ENCODE measurements at places on chromosomes 16 and 17.

- DNase-seq, result no peak
Measured at GRCh38 chr17:57572062-57572461, 173.0 kb downstream of the CCDC182 start.

GRCh38 chr16:79788949-79789348, 188.4 kb upstream of the MAF start:
- no peak for DNase-seq

- DNase-seq, result no peak
Measured at GRCh38 chr16:59950431-59950830, 1216.3 kb upstream of the GOT2 start.

DNA sequence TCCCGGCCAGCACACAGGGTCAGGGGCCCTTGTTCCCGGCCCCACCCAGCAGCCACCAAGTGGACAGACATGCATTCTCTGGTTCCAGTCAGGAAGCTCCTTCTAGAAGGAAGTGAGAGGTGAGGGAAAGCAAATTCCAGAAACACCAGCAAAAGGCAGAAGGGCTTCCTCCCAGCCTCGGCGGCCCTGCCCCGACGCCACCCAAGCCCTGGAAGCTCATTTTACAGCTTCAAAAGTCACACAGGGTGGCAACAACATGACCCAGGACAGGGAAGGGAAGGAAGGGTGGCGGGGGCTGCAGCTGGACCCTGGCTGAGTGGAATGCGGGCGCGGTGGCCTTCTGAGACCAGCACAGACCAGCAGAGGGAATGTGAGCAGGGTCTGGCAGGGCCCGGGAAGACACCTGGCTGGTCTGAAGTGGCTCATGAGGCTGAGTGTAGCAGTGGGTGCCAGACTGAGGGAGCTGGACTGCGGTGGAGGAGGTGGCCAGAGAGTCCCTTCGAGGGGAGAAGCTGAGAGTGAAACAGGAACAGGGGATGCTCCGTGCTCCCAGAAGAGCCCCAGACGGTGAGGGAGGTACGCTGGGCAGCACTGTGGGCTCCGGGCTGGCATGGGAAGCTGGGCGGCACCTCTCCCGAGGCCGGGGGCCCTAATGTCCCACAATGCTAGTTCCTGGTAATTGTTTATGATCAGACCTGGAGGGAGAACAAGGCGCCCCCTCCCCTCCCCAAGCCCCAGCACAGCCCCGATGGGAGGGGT, 1.9 kb upstream of the UNC13D start:
- DNase-seq, result no peak

GRCh38 chr16:81902025-81902424, 109.2 kb downstream of the SDR42E1 start:
- DNase-seq, result no peak

GRCh38 chr17:11840831-11841230, 156.4 kb downstream of the ZNF18 start:
- DNase-seq, result no peak

- DNase-seq, result no peak
Measured at GRCh38 chr16:73062001-73062616, 14.2 kb upstream of the ZFHX3 start.

- no peak for DNase-seq
Measured at GRCh38 chr17:5705876-5706576, 121.7 kb upstream of the NLRP1 start.

GRCh38 chr16:78362524-78363135, 263.2 kb downstream of the WWOX start:
- no peak for DNase-seq

- DNase-seq, result no peak
Measured at GRCh38 chr17:82388223-82388921, 16.8 kb downstream of the UTS2R start.

DNA sequence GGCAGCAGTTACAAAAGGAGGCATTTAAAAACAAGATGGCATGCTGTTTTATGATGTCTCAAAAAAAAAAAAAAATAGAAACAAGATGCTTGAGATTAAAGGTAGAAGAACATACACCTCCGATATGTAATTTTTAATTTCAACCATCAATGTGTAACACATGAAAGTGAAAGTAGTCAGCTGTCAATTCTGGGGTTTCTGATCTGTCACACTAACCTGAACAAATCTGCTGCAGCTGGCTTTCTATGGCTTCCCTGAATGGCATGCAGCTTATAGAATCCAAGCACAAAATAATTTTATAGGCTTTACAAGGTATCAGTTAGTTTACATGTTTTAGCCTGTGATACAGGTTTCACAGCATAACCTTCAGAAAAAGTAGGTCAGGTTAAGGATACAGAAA, 13.5 kb downstream of the GLYR1 start:
- no peak for DNase-seq

DNA sequence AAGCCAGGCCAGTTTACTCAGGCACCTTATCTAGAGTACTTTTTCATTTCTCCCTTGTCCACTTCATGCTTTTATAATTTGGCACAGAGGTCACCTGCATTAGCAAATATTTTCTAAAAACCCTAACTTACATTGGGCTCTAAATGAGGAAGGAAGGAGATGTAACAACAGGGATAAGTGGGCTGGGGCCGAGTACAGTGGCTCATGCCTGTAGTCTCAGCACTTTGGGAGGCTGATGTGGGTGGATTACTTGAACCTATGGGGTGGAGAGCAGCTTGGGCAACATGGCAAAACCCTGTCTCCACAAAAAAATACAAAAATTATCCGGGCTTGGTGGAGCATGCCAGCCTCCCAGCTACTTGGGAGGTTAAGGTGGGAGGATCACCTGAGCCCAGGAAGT, 55.9 kb downstream of the TMEM100 start:
- no peak for DNase-seq

- DNase-seq, result peak; percentile 15
Measured at GRCh38 chr16:23597003-23597756, 1.1 kb upstream of the NDUFAB1 start.

- DNase-seq, result no peak
Measured at GRCh38 chr16:22198547-22199293, 7.4 kb upstream of the EEF2K start.

GRCh38 chr16:54594601-54595391, 308.2 kb upstream of the IRX3 start:
- DNase-seq, result no peak

- no peak for DNase-seq
Measured at GRCh38 chr17:8310601-8311123, 621 bp downstream of the ARHGEF15 start.

DNA sequence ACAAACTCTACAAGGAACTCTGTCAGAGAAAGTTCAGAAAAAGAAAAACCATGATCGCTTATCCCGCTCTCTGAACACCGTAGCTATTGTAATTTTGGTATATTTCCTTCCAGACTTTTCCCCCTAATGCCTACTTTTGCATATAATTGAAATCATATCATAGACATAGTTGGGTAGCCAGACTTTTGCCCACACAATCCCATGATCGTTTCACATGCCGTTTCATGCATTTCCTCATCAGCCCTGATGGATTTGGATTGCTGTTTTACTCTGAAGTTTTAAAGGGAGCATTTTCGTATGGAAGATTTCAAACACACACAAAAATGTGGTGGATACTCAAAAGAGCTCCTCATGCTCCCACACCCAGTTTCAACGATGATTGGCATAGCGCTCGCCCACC, 31.3 kb downstream of the COX4I1 start:
- DNase-seq, result no peak

DNA sequence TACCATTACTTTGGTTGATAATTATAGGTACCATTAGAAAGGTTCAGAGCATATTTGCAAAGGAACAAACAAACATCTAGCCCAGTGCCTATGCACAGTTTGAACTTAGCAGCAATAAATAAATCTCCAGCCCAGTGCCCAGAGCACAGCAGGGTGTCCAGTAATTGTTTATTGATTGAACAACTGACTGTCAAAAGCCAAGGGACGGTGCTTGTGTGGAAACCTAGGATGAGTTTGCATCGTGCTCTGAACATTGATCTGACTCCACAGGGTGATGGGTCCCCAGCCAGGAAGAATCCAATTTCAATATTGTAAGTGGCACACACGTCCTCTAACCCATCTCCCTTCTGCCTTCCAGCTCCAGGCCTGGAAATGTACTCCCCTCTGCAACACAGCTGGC, 625.5 kb upstream of the C16orf82 start:
- DNase-seq, result no peak

DNA sequence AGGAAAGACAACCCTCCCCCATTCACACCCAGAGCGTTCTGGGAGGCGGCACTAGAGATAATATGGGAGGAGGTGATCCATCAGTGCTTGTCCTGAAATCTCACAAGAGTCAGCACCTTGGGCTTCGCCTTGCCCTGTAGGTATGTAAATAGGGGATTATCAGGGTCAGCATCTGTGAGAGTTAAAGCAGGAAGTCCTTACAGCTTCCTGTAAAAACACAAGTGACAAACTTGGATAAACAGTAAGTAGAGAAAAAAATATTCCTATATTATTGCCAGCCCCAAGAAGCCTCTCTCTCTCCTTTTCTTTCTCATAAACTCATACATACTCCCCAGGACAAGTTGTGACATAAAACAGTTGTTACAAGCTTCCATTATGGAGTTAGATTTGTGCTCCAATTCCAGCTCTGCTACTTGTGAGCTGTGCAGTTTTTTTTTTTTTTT, 187.7 kb downstream of the MAF start:
- no peak for DNase-seq

DNA sequence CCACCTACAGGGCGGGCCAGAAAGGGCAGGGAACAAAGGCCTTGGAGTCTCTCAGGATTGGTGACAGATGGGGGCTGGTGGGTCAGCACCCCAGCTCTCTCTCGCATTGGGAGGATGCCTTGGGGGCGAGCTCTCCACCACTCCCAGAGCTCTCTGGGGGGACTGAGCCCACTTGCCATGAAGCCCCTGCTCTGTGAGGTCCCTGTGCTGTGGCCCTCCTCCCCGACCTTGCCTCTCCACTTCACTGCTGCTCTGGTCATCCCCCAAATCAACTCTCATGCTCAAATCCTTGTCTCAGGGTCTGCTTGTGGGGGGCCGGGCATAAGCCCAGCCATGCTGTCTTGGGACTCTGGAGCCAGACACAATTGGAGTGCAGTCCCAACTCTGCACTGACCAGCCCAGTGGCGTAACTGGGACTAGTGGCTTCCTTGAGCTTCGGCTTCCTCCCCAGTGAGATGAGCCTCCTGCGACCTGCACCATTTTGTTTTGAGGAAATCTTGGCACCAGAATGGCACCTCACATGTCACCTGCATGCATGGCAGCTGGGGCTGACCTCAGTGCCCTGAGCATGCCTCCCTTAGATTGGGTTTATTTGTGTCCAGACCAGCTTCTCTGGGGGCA, 184.5 kb downstream of the IRF8 start:
- DNase-seq, result no peak

DNA sequence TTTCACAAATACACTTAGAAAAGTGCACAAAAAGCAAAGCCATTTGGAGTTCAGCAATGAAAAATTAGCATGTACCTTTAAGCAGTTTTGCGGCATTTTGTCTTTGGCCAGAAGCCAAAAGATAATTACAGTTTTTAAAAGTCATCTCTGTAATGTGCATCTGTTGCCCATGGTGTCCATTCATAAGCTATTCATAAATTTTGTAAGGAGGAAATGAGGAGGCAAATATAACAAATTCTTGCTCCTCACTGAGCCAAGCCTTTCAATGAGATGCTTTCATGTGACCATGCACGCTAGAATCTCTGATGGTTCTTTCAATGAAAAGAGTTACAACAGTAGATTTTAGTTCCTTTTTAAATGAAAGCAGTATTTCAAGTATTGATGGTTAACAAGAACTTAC, 247.1 kb upstream of the MON1B start:
- DNase-seq, result no peak

DNA sequence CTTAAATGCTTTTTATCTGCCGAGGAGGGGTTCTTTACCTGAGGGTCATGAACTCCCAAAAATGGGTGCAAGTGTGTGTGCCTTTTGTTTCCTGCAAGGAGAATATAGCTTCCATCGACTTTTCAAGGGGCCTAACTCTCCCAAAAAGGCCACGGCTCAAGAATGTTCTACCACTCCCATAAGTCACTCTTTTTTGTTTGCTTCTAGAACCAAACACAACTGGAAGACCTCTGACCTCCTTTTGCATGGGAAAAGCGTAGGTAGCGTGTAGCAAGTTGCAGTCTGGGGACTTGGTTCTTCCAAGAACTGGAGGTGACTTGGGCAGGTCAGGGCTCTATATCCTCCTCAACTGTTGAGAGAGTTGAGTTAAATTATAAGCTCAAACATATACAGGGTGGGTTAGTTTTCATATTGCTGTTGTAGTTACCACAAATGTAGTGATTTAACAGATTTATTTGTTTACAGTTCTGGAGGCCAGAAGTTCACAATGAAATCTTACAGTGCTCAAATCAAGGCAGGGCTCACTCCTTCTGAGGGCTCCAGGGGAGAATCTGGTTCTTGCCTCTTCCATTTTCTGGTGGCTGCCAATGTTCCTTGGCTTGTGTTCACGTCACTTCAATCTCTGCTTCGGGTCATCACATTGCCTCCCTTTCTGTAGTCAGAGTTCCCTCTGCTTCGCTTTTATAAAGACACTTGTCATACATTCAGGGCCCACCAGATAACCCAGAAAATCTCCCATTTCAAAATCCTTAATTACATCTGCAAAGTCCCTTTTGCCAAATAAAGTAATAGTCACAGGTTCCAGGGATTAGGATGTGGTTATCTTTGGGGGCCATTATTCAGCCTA, 1.4 kb downstream of the TMEM97 start:
- DNase-seq, result no peak

- no peak for DNase-seq
Measured at GRCh38 chr17:56157845-56158244, 4.6 kb downstream of the ANKFN1 start.

GRCh38 chr17:68957944-68958343, 2.8 kb upstream of the ABCA8 start:
- DNase-seq, result no peak

- no peak for DNase-seq
Measured at GRCh38 chr16:84314373-84314772, 19.7 kb downstream of the WFDC1 start.

- peak; percentile 58 for DNase-seq
Measured at GRCh38 chr16:31354394-31355291, at the start of gene ITGAX. Gene ITGAX (plus strand): TSS chr16:31355176. CDS start chr16:31355255, 79 bp downstream.

- DNase-seq, result peak; percentile 10
Measured at GRCh38 chr16:78796221-78796866, 696.9 kb downstream of the WWOX start.

GRCh38 chr16:30761427-30761927, 385 bp downstream of the CFAP119 start:
- DNase-seq, result no peak

DNA sequence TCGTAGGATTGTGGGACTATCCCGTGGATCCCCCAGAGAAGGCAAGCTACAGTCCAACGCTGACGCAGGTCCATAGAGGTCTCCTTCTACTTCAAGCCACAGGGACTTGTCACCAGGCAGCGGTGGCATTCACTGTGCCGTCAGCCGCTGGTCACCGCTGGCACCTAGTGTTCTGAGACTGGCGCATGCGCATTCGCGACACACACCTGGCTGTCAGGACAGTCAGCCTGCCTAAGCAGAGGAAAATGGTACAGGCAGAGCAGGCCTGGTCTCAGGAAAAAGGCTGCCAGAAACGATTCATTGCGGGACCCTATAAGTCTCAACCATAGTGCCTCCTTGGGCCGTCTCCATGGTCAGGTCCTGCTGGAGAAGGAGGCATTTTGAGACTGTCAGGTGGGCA, 138.0 kb upstream of the WSB1 start:
- no peak for DNase-seq
